ENCODE measurements at places on chromosomes 6 and 20.
A peak's percentile ranks its signal among the peaks of the same experiment; 100 is the strongest.

DNA sequence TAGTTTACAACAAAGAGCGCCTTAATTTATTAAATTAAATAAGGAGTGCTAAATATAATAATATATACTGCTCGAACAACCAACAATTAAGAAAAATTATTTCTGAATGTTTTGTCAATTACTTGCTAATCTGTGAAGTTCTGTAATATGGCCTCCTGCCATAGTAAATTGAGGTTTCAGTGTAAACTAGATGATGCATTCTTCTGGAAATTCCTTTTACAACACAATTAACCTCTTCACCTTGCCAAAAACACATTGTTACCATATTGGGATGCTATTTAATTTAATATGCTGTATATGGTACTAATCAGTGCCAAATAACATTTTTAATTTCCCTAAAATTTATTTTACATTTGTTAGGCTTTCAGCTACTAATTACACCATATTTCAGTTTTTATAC lies 808.4 kb upstream of the CITED2 start:
- no peaks in the 10 kb centered on the region for H3K36me3 ChIP-seq
- no peak overlapping the region for H3K4me3 ChIP-seq
- H3K27me3 ChIP-seq: no peaks in the 10 kb centered on the region
- no peak overlapping the region for H3K27ac ChIP-seq

DNA sequence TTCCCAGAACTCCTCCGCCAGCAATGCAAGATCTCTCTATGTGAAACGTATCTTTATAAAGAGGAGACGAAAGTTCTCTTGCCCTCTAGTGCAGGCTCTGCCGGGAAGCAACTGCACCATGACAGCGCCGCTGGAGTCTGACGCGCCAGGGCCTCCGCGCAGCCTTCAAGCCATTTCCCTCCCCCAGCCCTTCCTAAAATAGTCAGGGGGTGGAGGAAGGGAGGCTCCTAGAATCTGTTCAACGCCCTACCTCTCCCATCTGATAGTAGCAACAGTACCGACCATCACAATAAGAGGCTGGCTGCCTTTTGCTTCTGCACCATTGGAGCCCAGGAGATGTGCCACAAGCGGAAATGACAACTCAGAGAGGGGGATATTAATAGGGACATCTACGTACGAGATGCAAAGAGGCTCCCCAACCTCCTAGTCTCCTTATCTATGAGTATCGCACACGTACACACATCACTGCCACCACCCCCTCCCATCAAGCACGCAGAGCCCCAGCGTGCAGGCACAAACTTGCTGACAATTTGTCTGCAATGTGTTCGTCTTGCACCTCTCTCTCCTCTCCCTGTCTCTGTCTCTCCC lies 1.0 kb downstream of the SYNE1 start:
- H3K4me3 ChIP-seq: peak overlapping the region; percentile 27
- no peaks in the 10 kb centered on the region for H3K36me3 ChIP-seq
- H3K4me1 ChIP-seq: no peaks in the 10 kb centered on the region
- H3K27me3 ChIP-seq: peaks cover 35% of the 10 kb centered on the region

- peaks cover 15% of the 10 kb centered on the region for H3K4me1 ChIP-seq
- DNase-seq: peak; percentile 75
- no peaks in the 10 kb centered on the region for H3K27me3 ChIP-seq
- peak overlapping the region; percentile 13 for H3K27ac ChIP-seq
- no peaks in the 10 kb centered on the region for H3K36me3 ChIP-seq
Observed at GRCh38 chr20:51373713-51374455, 168.6 kb downstream of the NFATC2 start.

GRCh38 chr20:32526541-32526940 lies 58.6 kb downstream of the NOL4L start:
- H3K27me3 ChIP-seq: no peaks in the 10 kb centered on the region
- peaks cover 3% of the 10 kb centered on the region for H3K36me3 ChIP-seq
- no peak overlapping the region for H3K4me3 ChIP-seq
- DNase-seq: no peak
- peaks cover 14% of the 10 kb centered on the region for H3K4me1 ChIP-seq

DNA sequence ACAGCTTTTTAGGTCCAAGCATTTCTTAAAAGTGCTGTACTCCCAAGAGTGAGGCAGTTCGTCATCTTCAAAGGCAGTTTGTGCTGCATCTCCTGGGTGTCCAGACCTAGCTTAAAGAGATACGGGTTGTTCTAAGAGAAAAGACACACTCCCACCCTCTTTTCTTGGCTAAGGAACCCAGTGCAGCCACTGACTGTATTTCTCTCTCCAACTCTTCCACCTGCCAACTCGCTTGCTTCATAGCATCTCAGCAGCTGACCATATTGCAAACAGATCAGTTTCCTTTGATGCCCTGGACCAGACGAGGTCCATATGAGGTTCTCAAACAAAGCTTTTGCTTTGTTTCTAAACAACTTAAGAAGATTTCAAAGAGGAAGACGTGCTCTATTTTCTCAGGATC lies 101.1 kb downstream of the ISM1 start:
- H3K4me3 ChIP-seq: no peak overlapping the region
- H3K27me3 ChIP-seq: no peaks in the 10 kb centered on the region
- H3K36me3 ChIP-seq: no peaks in the 10 kb centered on the region
- no peak overlapping the region for H3K27ac ChIP-seq

GRCh38 chr20:24157213-24157612 lies 168.6 kb upstream of the GGTLC1 start:
- no peak overlapping the region for H3K4me3 ChIP-seq
- no peak for DNase-seq
- H3K27ac ChIP-seq: no peak overlapping the region
- H3K36me3 ChIP-seq: no peaks in the 10 kb centered on the region

DNA sequence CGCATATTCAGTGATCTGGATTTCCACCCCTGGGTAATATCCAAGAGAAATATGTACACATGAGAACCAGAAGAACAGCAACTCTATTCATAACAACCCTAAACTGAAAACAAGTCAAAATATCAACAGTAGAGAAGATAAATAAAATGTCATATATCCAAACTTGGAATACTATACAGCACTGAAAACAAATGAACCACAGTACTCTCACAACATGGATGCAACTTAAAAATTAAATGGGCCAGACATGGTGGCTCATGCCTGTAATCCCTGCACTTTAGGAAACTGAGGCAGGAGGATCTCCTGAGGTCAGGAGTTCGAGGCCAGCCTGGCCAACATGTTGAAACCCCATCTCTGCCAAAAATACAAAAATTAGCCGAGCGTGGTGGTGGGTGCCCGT lies 16.5 kb upstream of the ATXN1 start:
- no peaks in the 10 kb centered on the region for H3K27me3 ChIP-seq
- no peak for DNase-seq
- no peak overlapping the region for H3K4me3 ChIP-seq
- H3K4me1 ChIP-seq: no peaks in the 10 kb centered on the region
- H3K27ac ChIP-seq: no peak overlapping the region
- H3K36me3 ChIP-seq: no peaks in the 10 kb centered on the region

- H3K4me1 ChIP-seq: no peaks in the 10 kb centered on the region
- no peak for DNase-seq
- H3K27ac ChIP-seq: no peak overlapping the region
- H3K27me3 ChIP-seq: no peaks in the 10 kb centered on the region
- H3K36me3 ChIP-seq: no peaks in the 10 kb centered on the region
Observed at GRCh38 chr20:9491324-9491723, 23.1 kb upstream of the LAMP5 start.

DNA sequence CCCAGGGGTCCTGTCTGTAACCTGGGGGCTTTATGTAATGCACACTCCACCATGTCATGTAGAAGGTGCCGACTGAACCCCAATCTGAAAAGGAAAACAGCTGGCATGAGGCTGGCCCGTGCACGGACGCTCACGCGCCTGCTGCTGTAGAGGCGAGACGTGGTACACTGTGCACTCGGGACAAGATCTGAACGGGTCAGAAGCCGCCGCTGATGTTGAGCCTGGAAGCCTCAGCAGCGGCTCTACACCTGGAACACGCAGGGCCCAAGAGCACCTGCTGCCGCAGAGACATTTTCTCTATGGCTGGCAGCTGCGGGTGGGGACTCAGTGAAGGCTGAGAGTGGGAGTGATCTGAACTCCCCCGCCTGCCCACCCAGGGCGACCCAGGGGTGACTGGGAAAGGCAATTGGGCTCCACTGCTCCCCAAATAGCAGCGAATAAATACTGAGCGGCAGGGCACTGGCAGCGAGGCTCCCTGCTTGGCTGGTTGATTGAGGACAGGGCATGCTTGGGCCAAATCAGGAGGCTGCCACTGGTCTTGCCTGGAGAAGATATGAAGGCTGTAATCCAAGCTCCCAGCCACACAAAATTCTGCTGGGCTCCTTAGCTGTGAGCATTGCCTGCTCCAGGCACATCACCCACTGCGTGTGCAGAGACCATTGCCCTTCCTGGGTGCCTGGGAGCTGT lies 2.5 kb upstream of the OGFR start:
- H3K4me3 ChIP-seq: no peak overlapping the region
- no peaks in the 10 kb centered on the region for H3K27me3 ChIP-seq
- H3K27ac ChIP-seq: no peak overlapping the region
- no peak for DNase-seq

- peak overlapping the region; percentile 56 for H3K27ac ChIP-seq
- H3K4me1 ChIP-seq: peaks cover 14% of the 10 kb centered on the region
- H3K27me3 ChIP-seq: peaks cover 2% of the 10 kb centered on the region
- no peak overlapping the region for H3K4me3 ChIP-seq
- H3K36me3 ChIP-seq: no peaks in the 10 kb centered on the region
Observed at GRCh38 chr6:150673720-150674346, 74.1 kb downstream of the PLEKHG1 start.

DNA sequence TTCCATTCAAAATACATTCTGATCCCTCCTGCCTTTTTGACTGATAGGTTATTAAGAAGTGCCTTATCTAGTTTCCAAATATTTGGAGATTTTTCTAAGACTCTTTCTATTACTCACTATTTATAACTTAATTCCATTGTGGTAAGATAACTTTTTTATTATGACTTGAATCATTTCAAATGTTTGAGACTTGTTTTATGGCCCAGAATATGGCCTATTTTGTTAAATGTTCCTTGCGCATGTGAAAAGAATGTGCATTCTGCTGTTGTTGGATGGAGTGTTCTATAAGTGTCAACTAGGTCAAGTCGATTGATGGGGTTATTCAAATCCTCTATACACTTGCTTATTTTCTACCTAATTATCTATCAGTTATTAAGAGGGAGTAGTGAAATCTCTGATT lies 13.1 kb upstream of the TCP11 start:
- no peak overlapping the region for H3K4me3 ChIP-seq
- no peaks in the 10 kb centered on the region for H3K36me3 ChIP-seq
- no peaks in the 10 kb centered on the region for H3K4me1 ChIP-seq
- no peak overlapping the region for H3K27ac ChIP-seq
- no peaks in the 10 kb centered on the region for H3K27me3 ChIP-seq

DNA sequence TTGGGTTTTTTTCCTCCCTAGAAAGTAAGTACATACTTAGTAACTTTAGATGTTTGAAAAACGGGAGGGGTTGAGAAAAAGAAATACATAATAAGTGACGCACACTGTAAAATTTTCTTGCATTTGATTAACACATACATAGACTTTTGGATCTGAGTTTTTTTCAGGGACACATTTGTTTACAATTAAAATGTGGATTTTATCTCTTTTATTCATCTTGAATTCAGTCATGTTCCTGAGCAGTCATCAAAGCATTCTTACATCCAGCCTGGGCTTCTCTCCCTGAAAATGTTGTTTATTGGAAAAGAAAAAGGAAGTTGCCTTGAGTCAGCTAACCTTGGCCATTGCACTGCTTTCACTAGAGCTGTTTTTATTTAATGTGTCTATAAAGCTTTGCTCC lies 8.7 kb upstream of the RPP40 start:
- H3K36me3 ChIP-seq: no peaks in the 10 kb centered on the region
- no peak overlapping the region for H3K27ac ChIP-seq
- DNase-seq: no peak
- no peak overlapping the region for H3K4me3 ChIP-seq
- H3K4me1 ChIP-seq: no peaks in the 10 kb centered on the region
- no peaks in the 10 kb centered on the region for H3K27me3 ChIP-seq
